ENCODE measurements at places on chromosomes 1 and 21.
A peak's percentile ranks its signal among the peaks of the same experiment; 100 is the strongest.

GRCh38 chr1:66732407-66733166, 19.7 kb upstream of the DYNLT5 start:
- no peak for DNase-seq

- DNase-seq, result no peak
Measured at GRCh38 chr1:101915597-101915996, 81.1 kb downstream of the OLFM3 start.

- DNase-seq, result no peak
Measured at GRCh38 chr1:221035662-221036153, 156.5 kb downstream of the HLX start.

- DNase-seq, result no peak
Measured at GRCh38 chr1:241825581-241825980, 22.4 kb upstream of the EXO1 start.

GRCh38 chr21:36159356-36159921, 2.8 kb downstream of the DOP1B start:
- no peak for DNase-seq

DNA sequence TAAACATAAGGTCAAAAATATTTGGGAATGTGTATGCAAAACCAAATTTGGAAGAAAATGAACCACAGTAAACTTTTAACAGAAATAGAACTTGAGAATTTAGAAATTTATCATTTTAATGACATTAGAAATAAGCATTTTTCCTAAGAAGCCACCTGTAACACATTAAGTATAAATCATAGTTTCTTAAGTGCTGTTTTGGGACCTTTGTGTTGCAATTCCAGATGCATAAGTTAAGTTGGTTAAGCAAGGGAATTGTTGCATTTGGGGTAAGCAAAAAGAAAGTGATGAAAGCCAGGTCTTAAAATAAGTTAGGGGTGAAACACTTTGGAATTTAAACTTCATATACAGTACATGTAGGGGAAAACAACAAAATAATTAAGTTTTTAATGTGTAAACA, 49.8 kb downstream of the CDKN2C start:
- no peak for DNase-seq

DNA sequence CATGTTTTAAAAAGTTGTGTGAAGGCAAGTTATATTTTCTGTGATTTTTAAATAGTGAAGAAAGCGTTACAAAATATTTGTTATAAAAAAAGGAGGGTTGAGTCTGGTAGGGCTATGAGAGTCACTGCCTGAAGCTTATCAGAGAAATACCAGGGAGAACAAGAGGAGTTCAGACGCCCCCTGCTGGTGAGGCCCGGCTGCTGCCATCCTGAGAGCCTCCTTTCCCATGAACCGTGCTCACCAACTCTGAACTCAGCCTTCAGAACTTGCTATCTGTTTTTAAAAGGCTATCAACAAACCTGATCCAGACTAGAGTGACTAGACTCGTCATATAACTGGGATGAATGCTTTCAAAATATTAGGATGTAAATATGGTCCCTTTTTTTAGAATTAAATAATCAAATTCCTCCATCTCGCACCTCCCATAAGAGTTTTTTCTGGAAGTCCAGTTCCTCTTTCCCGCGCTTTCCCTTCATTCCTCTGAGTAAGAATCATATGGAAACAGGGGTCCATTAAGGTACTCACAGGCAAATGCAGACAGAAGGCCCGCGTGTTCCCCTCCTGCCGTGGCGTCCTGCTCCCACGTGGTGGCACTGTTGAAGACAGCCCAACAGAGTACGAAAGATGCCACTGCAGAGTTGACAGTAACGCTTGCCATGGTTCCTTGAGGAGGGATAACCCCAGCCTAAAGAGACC, 26.2 kb upstream of the SPATA6 start:
- DNase-seq, result peak; percentile 46
